Uterine smooth muscle cell (primary cell): ENCODE measurements at places on chromosomes 16 and 17. TPM values are rescaled to one million over a fixed set of nuclear protein-coding genes. Genes with fewer than 3 reads are reported as not detected.

SEZ6 gene
- not detected in 2 replicates for total RNA-seq

PRR15L gene
- not detected in 2 replicates for total RNA-seq

MAPT gene
- 0.33 and 0.75 TPM in 2 replicates for total RNA-seq

ASPA gene
- total RNA-seq = 0.62 and 0.77 TPM in 2 replicates

PGS1 gene
- 37.2 and 41.1 TPM in 2 replicates for total RNA-seq

MPV17L gene
- total RNA-seq = 0.12 and 0.33 TPM in 2 replicates

CACNA1G gene
- total RNA-seq = 0.11 and 0.12 TPM in 2 replicates

ASIC2 gene
- not detected in 2 replicates for total RNA-seq

MYH3 gene
- 0.77 and 0.87 TPM in 2 replicates for total RNA-seq
